ENCODE measurements at places on chromosomes 6 and 20. TPM values are rescaled to one million over a fixed set of nuclear protein-coding genes. Genes with fewer than 3 reads are reported as not detected.

The CLPSL2 gene
- total RNA-seq, result not detected

The NKAIN2 gene
- total RNA-seq, result not detected

The MUC22 gene
- not detected for total RNA-seq

The SLC17A9 gene
- 18.8 TPM for total RNA-seq

The RIPK1 gene
- 11.5 TPM for total RNA-seq

The FAXC gene
- total RNA-seq, result 1.5 TPM

The OR12D3 gene
- not detected for total RNA-seq

The PPP1R18 gene
- 28.2 TPM for total RNA-seq

The ADISSP gene
- total RNA-seq, result 27.3 TPM

The CBLN4 gene
- not detected for total RNA-seq

The NNAT gene
- total RNA-seq, result not detected

The LST1 gene
- total RNA-seq, result not detected

The NKX2-2 gene
- total RNA-seq, result not detected

The TRIM39 gene
- total RNA-seq, result 22.0 TPM

The MLIP gene
- 1.4 TPM for total RNA-seq

The PRSS35 gene
- total RNA-seq, result not detected

The HLA-DPA1 gene
- total RNA-seq, result 29.2 TPM

The POFUT1 gene
- 87.3 TPM for total RNA-seq

The LBP gene
- not detected for total RNA-seq

The LTA gene
- total RNA-seq, result not detected

The HFE gene
- 24.9 TPM for total RNA-seq

The BPIFB4 gene
- total RNA-seq, result not detected

The TREM1 gene
- 1.4 TPM for total RNA-seq

The TFAP2A gene
- total RNA-seq, result 77.0 TPM

The SEMG1 gene
- total RNA-seq, result 0.21 TPM

The KCNK5 gene
- total RNA-seq, result 62.4 TPM

The REPS1 gene
- 24.1 TPM for total RNA-seq

The TP53INP2 gene
- 5.0 TPM for total RNA-seq

The HLA-DQB2 gene
- total RNA-seq, result 0.39 TPM

The SIRPD gene
- total RNA-seq, result not detected

The SLC16A10 gene
- total RNA-seq, result 2.6 TPM

The TPD52L1 gene
- total RNA-seq, result 37.5 TPM

The PDE10A gene
- 23.7 TPM for total RNA-seq

Measured in Calu3 (cell line).